ENCODE measurements at places on chromosomes 2 and 18.

- no peak for DNase-seq
These were observed 60.6 kb downstream of the IL1R2 start for GRCh38 chr2:102052365-102052764.

DNA sequence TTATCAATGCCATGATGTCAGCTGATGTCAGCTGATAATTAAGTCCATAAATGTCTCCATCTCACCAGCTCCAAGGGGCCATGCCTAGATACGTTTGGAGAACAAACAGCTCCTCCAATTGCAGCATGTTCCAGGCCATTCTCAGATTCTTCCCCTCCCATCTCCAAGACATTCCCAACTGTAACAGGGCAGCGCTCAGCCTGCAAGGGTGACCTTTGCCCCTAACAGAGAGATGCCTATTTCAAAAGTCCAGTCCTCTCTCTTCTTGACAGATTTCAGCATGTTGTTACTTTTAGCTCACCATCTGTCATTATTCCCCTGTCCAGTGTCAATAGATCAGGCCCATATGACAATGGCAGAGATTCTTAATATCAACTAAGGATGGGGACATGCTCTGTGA, 9.9 kb downstream of the PSD4 start:
- DNase-seq = no peak

- no peak for DNase-seq
These were observed 524 bp upstream of the FEV start for GRCh38 chr2:218985325-218986091.

- no peak for DNase-seq
These were observed 115.1 kb downstream of the DTNB start for GRCh38 chr2:25558262-25558661.

DNA sequence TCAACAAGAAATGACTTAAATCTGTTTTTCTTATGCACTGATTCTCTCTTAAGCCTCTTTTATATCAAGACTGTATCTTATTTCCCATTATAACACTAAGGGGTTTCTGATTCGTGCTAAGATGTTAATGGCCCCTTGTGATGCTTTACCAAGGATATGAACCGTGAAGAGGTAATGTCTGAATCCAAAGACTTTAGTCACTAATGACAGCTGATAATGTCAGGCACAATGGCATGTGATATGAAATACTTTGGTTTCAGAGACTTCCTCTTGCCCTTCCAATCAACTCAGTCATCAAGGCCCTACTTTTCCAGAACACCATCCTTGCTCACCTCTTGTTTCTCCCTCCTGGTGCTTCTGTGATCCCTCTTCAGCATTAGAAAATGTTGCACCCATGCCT, 262.8 kb downstream of the KCNE4 start:
- no peak for DNase-seq

- DNase-seq = no peak
These were observed 87.0 kb upstream of the STK17B start for GRCh38 chr2:196258407-196258806.

DNA sequence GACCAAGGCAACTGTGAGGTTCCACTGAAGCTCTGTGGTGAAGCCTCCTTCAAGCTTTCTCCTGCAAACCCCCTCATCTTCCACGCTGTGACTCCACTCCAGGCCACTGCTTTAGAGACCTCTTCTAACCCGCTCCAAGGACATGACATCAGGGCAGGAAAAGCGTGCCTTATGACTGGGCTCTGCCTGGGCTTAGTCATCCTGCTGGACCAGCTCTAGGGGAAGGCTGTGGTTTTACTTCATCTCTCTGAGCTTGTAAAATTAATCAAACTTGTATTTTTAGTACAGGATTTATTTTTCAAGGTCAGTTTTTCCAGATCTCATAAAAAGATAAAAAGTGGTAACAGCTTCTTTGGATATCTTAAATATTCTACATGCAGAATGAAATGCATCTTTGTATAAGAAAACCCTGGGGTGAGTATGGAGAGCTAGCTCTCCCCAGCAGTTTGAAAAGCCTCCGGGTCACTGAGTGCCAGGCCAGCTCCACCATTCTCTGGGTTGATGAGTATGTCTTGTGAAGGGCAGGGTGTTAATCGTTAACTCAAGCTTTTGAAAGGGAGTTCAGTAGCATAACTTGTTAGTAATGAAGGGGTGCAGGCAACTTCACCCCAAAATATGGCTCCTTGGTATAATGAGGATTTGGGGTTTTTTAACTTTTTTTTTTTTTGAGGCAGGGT, 33.1 kb upstream of the YPEL5 start:
- no peak for DNase-seq

GRCh38 chr2:207729465-207729998, 18.1 kb downstream of the CCNYL1 start:
- DNase-seq = no peak

GRCh38 chr18:75739682-75740081, 312.2 kb upstream of the SMIM21 start:
- no peak for DNase-seq

DNA sequence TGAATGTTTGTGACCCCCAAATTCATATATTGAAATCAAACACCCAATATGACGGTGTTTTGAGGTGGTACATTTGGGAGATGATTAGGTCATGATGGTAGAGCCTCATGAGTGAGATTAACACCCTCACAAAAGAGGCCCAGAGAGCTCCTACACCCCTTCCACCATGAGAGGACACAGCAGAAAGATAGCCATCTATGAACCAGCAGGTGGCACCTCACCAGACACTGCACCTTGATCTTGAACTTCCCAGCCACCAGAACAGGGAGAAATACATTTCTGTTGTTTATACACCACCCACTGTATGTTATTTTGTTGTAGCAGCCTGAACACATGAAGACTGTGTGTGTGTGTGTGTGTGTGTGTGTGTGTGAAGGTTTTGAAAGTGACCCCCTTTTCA, 58.1 kb downstream of the ST3GAL5 start:
- DNase-seq = no peak

DNA sequence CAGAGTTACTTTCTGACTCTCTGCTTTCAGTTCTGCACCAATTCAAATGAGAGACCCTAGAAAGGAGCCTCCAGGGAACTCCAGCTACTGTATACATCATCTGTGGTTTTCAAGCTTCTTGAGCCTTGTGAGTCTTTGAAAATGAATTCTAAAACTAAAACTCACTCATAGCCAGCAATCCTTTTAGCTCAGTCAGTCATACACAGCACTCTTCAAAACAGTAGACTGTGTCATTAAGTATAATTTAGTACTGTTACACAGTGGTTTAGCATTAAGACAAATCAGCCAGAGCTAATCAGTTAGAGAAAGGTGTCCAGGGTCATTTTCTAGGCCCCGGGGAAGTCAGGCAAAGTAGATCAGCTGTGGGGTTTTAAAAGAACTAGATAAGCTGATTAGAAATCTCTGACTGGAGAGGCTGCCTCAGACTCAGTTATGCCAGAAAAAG, 322.1 kb upstream of the THUMPD2 start:
- no peak for DNase-seq

- DNase-seq = no peak
These were observed 59.6 kb downstream of the SPIRE1 start for GRCh38 chr18:12598181-12598930.

GRCh38 chr18:23032030-23032582, 99.0 kb downstream of the RBBP8 start:
- DNase-seq = no peak

DNA sequence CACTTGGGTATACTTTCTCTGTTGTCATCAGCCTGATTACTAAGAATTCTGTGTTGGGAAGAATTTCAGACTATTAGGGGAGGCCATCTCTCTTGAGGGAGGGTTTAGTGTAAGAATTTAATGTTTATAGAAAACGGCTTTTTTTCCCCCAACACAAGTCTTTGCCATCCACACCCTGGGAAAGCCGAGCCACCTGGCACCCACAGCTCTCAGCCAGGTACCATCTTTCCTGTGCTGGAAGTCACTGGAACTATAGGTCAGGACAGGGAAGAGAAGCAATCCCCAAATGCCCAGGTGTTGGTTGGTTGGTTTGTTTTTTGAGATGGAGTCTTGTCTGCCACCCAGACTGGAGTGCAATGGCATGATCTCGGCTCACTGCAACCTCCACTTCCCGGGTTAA, 155.1 kb downstream of the SMAD7 start:
- DNase-seq = no peak

DNA sequence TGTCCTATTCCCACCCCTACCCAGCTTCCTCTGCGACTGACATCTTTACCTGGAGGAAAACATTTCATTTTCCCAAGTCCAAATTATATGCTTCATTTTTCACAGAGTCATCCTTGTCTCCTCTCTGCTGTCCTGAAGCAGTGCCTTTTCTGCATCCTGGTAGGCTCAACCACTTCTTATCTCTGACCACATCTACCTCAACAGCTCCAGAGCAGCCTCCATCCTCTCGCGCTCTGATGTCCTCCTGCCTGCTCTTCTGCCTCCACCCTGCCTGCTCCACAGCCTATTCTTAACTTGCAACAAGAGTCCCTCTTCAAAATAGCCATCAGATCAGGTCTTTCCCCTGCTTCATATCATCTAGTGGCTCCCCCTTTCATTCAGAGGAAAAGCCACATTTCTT, 457.1 kb downstream of the PARD3B start:
- no peak for DNase-seq

DNA sequence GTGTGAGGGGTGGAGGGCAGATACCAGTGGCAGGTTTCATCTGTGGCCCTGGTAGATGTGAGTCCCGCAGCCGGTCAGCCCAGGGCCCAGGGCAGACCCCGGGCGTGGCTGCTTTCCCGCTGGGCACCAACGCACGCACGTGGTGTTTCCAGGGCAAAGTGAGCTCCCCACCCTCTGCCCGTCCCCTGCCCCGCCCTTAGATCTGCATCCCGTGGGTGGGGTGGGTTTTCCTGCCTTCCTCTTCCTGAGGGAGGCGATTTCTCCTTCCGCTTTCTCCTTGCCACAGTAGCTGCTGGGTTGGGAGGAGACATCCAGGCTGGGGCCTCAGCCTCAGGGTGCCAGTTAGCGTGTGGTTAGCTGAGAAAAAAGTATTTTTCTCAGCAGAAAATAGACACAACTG, 49.6 kb downstream of the ODC1 start:
- no peak for DNase-seq

DNA sequence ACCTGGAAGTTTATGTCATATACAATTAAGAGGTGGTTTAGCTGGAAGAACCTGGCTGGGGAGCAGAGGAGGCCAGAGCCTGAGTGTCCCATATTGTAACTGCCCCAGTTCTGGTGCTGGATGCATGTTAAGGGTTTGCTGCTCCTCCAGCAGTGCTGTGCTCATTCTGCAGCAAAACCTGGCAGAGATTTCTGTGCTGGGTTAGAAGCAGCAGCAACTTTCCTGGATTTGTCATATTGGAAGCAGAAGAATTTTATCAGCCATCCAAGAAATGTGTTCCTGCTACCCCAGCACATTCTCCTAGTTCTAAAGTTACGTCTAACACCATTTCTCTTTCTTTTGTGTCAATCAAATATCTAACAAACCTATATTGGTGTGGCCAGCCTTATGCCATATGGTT, 284.1 kb downstream of the TDRD15 start:
- DNase-seq = no peak

GRCh38 chr2:172103471-172104272, 972 bp upstream of the DLX2 start:
- DNase-seq = no peak

DNA sequence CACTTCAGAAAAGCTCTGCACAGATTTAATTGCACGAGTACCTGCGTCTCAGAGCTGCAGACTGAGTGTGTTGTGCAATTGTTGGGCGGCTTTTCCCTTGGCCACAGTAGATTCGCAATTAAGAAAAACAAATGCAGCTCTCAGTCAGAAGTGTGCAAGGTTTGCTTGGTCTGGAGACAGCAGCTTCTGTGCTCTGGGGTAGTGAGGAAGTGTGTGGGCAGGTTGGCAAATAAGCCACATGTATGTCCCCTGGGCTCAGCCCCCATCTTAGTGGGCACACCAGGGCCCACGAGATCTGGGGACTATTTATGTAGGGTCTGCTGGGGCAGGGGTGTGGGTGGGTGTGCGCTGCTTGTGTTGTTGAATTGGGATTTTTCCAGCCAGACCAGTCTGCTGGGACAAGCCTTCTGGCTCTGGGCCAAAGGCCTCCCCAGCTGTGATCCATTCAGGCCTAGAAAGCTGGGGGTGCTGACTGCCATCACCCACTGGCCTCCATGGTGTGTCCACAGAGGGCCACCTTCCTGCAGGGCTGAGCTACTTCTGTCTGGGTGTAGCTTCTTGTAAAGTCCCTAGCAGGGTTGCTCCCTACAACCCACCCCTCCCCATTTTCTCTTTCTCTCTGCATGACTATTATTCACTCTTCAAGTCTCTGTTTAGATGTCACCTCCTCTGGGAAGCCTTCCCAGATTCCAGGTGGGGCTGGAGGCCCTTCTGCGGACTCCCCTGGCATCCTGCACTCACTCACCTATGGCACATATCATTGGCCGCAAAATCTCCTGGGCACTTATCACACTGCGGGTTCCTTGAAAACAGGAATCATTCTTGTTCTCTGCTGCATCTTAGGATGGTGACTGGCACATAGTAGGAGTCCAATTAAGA, 67.8 kb downstream of the ODC1 start:
- no peak for DNase-seq

GRCh38 chr2:174282441-174282840, 34.1 kb upstream of the OLA1 start:
- no peak for DNase-seq

DNA sequence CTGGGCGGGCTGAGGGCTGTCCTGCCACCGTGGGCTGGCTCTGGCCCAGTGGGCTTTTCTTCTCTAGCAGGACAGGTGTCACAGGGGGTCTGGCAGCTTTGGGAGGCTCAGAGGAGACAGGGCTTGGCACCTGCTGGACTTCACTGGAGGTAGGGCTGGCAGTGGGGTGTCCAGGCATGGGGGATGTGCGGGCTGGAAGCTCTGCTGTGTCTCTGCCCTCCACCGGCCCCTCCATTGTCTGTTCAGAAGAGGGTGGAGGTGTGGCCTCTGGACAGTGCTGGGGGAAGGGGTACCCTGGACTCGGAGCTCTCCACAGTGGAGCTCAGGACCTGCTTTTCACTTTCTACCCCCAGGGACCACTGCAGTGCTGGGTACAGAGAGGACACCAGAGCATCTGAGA, 9.2 kb downstream of the PTPRN start:
- no peak for DNase-seq

GRCh38 chr18:43992741-43993140, 687.9 kb upstream of the SETBP1 start:
- DNase-seq = no peak

DNA sequence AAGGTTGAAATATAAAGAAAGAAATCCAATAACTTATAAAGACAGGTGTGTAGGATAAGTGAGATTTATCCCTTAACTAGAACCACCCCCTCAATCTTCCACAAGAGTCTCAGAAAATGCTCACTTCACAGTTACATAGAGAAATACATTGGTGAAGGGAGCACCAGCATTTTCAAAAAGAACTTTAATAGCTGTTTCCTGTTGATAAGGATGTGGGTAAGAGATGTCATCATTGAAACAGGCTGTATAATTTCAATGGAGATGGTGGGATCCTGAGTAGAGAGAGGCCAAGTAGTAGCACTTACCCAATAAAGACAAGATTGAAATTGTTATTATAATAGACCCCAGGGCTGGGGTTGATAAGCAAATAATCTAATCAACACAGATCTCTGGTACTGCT, 162.2 kb upstream of the TACR1 start:
- no peak for DNase-seq

- no peak for DNase-seq
These were observed 31.1 kb downstream of the YPEL5 start for GRCh38 chr2:30177956-30178355.

- DNase-seq = no peak
These were observed 306.7 kb downstream of the RDH14 start for GRCh38 chr2:18253686-18254197.

- DNase-seq = no peak
These were observed 261.1 kb upstream of the AGAP1 start for GRCh38 chr2:235232449-235233433.
